Smooth muscle cell of the brain vasculature (primary cell): ENCODE measurements at places on chromosomes 4 and X.

DNA sequence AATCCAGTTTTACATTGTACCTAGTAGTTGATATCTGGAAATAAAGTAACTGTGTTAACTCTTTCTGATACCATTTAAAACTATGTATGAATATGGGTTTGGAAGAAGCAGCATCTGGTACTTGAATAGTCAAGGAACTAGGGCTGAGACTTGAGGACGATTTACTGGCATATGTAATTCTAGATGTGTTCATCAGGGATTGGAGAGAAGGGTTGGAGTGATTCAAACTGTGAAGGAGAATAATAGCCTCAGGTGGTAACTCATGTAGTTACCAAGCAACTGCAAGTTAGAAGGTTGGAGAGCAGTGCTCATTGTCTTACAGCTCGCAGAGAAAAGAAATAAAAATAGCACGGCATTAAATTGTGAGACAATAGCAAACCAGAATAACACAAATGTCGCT, 29.5 kb upstream of the TXLNG start:
- no peak for DNase-seq

GRCh38 chrX:38055170-38055847, 49.0 kb downstream of the SYTL5 start:
- no peak for DNase-seq

DNA sequence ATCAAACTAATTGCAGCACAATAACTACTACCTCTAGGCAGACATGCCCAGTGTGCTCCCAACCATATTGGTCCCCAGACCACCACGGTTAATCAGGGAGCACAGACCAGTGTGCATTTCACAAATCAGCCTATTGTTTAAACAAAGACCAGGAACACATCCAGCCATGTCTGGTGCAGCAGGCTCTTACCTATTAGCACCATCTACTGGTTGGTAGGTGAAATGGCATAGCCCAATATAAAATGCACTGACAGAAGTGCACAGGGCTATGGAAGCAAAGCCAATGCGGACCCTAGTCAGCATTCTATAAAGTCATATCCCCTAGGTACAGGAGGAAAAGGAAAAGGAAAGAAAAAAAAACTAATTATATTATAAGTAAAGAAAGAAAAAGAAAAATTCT, 15.5 kb upstream of the CYLC1 start:
- DNase-seq = no peak

DNA sequence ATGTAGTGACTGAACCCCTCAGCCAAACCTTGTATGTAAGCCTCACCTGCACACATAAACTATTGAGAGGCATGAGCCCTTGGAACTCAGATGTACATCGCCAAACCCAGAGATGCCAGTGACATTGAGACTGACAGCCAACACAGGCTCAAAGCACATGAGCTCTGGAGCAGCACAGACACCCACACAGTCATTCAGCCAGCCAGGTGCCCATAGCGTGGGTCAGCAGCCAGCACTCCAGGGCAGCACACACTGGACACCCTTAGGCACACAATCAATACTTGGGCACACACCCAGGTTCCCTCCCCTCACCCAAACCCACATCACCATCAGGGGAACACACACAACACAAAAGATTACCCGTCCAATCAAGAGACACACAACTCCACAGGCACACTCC, 4.3 kb upstream of the TIMP1 start:
- DNase-seq = no peak

DNA sequence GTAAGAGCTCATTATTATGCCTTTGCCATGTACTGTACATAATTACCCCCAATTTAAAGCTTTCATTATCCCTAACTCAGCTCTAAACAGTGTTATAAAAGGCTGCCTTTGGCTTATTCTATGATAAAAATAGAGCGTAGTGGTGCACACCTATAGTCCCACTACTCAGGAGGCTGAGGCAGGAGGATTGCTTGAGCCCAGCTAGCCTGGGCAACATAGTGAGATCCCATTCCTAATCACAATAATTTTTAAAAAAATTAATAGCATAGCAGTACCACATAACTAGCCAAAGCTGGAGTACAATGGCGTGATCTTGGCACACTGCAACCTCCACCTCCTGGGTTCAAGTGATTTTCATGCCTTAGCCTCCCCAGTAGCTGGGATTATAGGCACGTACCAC, 112.4 kb downstream of the PDS5A start:
- no peak for DNase-seq

- no peak for DNase-seq
Measured at GRCh38 chrX:123330229-123330942, 146.3 kb downstream of the GRIA3 start.

DNA sequence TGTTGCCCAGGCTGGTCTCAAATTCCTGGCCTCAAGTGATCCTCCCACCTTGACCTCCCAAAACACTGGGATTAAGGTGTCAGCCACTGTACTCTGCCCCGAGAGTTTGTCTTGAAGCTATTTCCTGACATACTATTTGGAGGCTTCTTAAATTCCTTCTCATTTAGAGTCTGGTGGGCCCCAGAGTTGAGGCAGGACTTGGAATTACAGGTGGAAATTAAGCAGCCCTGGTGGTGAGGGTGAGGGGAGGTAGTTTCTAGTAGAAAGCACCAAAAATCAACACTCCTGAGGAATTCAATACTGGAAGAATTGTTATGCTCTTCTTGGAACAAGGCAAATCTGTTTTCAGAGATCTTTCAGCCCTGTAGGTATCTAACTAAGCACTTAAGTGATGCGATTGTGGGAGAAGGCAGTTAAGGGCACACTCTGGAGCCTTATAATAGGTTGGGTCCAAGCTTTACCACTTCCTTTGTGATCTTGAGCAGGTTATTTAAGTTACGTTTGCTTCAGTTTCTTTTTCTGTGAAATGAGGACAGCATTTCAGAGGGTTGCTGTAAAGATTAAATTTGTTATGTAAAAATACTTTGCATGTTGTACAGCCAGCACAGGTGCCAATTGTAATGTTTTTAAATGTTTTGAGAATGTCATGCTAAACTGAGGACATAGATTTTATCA, 200.7 kb downstream of the SOWAHB start:
- DNase-seq = no peak

GRCh38 chrX:108993909-108994308, 257.5 kb upstream of the IRS4 start:
- no peak for DNase-seq

DNA sequence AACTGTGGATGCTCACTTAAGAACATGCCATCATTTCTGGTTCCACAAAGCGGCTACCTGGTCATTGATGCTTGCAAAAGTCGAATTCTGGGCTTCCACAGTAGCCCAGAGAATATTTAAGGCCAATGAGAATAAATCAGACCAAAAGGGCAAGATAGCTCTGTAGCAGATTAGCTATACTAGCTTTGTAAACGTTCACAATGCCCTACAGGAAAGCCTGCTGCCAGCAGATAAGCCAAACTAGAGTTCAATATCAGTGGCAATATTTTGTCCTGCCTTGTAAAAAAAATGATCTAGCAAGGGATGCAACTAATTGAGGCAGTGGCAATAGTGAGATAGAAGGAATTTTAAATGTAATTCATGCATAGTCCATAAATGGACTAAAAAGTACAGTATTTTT, 387.7 kb upstream of the TEX13C start:
- DNase-seq = no peak

DNA sequence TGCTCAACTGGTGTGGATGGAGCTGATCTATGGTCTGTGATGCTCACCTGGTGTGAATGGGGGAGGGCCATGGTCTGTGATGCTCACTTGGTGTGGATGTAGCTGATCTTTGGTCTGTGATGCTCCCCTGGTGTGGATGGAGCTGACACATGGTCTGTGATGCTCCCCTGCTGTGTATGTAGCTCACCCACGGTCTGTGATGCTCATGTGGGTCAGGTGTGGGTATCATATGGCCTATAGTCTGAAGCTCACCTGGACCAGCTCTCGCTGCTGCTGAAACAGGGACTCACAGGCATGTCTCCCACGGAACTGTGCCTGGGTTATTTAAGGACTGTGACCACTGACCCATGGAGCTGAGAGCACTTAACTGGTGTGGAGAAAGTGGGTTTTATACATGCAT, 109.7 kb downstream of the CRLF2 start:
- no peak for DNase-seq

GRCh38 chr4:41512136-41512535, 25.8 kb upstream of the LIMCH1 start:
- DNase-seq = no peak

- no peak for DNase-seq
Measured at GRCh38 chr4:166169111-166169510, 296.1 kb downstream of the TLL1 start.

GRCh38 chrX:39508300-39508692, 589.5 kb downstream of the BCOR start:
- no peak for DNase-seq

- DNase-seq = no peak
Measured at GRCh38 chr4:153542834-153543233, 76.7 kb downstream of the TMEM131L start.

GRCh38 chr4:212438-213188, 88.3 kb downstream of the ZNF718 start:
- peak; percentile 50 for DNase-seq

DNA sequence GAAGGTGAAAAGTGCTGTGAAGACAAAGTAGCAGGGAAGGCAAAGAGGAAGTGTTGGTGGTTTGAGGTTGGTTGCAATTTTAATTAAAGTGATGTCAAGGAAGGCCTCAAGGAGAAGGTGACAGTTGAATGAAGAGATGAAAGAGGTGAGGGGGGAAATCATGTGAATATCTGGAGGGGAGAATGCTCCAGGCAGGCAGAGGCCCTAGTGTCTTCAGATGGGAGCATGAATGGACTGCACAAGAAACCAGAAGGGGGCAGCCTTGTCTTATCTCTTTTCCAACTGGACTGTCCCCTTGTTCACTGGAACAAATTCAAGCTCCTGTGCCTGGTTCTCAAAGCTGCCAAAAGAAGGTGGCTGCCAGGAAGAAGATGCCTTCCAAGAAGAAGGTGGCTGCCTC, 68.4 kb downstream of the MAOB start:
- no peak for DNase-seq

- DNase-seq = no peak
Measured at GRCh38 chr4:185247151-185247550, 37.8 kb downstream of the SNX25 start.

- no peak for DNase-seq
Measured at GRCh38 chr4:155929833-155930232, 23.8 kb downstream of the CTSO start.
